NCI-H2029 (cell line): ENCODE measurements at places on chromosomes 6 and 20.
A peak's percentile ranks its signal among the peaks of the same experiment; 100 is the strongest.

- peak; percentile 96 for DNase-seq
These were observed 39.7 kb downstream of the TGM2 start for GRCh38 chr20:38125157-38126056.

GRCh38 chr6:4521070-4521469, 255.1 kb upstream of the CDYL start:
- no peak for DNase-seq

GRCh38 chr6:143390278-143390677, 60.2 kb downstream of the ADAT2 start:
- DNase-seq = no peak

GRCh38 chr6:111789598-111789997, 83.7 kb downstream of the FYN start:
- no peak for DNase-seq

- DNase-seq = no peak
These were observed 9.7 kb downstream of the BEND3 start for GRCh38 chr6:107105511-107106116.

GRCh38 chr6:157763904-157764177, 59.2 kb upstream of the SNX9 start:
- DNase-seq = no peak

DNA sequence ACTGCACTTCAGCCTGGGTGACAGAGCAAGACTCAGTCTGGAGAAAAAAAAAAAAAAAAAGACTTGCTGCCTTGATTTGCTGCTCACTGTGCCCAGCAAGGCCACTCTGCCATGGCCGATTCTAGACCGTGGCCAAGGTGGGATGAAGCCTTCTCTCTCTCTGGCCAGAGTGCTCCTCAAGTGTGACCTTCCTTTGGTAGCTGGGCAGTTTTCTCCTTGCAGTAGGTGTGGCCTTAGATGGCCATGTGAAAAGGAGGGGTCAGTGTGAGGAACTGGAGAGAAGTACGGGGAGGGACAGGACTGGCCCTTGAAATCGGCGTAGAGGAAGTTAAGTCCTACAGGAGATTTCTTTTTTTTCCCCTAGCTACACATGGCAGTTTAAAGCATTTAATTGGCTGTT, 272.0 kb downstream of the ARID1B start:
- DNase-seq = no peak

DNA sequence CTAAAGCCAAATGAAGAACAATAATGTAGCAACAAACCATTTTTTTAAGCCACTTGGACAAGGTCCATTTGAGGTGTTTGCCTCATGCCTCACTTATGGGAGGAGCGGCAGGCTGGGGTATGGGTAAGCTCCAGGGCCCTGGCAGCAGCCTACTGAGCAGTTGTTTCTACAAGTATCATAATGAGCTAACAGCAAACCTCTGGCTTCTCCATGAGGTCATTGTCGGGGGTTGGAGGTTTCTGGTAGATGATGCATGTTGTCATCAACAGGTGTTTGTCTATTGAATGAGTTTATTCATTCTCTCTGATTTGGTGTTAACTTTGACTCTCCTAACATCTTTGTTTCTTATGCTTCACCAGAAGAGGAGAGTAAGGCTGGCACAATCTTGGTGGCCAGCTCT, 150.7 kb downstream of the TBC1D7 start:
- peak; percentile 54 for DNase-seq

DNA sequence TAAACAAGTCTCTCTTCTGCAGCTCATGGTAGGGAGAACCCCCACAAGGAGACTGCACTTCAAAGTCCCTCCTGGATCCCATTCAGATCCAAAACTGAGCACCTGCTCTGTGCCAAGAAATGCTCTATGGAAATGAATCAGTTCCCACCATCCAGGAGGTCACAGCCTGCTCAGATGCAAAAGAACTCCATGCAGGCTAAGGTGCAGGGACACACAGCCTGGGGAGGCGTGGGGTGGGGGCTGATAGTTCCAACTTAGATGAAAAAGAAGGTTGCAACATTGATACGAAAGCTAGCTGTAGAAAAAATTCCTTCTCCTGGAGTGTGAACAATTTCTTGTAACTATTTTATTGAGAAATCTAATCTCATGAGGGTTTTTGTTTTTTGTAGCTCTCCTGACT, 111.0 kb upstream of the TMEM170B start:
- DNase-seq = no peak

DNA sequence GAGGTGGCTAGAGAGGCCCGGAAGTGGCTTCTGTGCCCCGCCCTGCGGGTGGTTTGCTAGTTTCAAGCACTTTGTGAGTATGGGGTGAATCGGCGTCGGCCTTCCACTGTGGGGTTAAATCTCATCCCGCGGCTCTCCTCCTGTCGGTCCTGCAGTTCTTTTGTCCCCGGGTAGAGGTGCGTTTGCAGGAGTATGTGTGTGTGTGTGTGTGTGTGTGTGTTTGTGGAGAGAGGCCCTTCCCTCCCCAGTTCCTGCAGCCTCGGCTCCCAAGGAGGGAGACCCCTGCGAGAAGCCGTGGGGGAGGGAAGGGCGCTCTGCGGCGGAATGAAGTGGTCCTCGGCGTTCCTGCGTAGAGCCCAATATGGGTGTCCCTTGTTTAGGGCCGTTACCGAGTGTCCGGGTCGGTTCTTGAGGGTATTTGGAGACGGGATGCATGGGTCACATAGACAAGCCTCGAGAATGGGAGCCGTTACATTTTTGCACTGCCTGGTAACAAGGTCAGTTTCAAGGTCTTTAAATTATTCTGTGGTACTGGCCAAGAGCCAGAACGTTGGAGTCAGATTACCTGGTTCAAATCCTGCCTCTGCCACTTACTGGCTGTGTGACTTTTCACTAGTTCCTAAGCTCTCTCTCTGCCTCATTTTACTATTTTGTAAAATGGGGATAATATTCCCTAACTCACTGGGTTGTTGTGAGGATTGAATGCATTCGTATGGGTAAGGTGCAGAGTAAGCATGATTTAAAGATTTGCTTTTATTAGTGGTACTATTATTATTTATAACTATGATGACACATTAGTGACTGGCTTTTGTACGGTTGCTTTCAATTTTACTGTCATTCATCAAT, at the start of gene ZKSCAN3:
Gene ZKSCAN3 (plus strand): TSS at position 56 of the 846 bp plus-strand sequence. CDS start 9,640 bp downstream, outside the sequence.
- peak; percentile 88 for DNase-seq

GRCh38 chr6:107443608-107444267, 15.6 kb downstream of the PDSS2 start:
- DNase-seq = no peak

GRCh38 chr6:117783279-117783678, 108.0 kb downstream of the NUS1 start:
- DNase-seq = no peak

- DNase-seq = no peak
These were observed 115.8 kb upstream of the FLRT3 start for GRCh38 chr20:14453259-14453658.

DNA sequence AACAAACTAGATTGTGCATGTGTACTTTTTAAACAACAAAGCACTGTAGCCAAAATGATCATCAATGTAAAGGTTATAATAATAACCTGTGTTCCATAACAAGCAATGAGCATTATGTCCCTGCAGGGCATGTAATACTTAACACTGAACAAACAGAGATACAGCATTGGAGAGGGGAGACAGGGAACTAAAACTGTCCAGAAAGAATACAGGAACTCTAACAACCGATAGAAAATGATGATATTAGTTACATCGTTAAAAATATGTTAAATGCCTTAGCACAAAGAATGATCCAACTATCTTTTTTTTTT, 80.5 kb downstream of the COL9A1 start:
- no peak for DNase-seq

DNA sequence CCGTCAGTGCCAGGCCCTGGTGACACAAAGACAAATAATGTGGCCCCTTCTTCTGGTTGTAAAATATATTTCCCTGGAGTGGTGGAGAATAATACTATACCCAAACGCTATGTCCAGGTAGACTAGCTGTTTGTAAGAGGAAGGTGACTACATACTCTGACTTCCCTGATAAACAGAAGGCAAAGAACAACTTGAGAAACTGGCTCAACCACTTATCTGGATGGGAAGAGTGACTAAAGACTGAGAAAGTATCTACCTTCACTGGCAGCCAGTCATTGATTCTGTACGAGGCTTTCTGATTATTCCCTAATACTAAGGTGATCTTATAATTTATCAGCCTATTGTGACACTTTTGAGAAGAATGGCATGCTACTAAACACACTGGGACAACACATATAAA, 569.7 kb downstream of the EPHA7 start:
- DNase-seq = no peak

GRCh38 chr6:90458353-90459224, 128.3 kb downstream of the MAP3K7 start:
- DNase-seq = peak; percentile 9

DNA sequence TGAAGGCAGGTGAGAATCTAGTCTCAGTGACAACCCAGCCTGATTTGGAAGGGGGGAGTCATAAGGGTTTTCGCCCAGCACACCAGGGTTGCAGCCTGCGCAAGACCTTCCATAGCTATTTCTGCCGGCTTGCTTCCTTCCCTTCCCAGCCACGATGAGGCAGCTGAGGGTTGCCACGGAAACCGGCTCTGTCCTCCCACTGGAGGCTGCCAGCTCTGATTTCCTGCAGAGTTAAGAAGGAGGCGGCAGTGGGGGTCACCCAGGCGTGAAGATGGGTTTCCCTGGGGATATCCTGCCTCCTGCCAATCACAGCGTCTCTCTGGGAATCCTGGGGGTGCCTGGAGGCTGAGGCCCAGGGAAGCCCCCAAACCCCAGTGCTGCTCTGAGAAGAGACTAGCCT, 23.1 kb upstream of the KCNB1 start:
- DNase-seq = peak; percentile 46

DNA sequence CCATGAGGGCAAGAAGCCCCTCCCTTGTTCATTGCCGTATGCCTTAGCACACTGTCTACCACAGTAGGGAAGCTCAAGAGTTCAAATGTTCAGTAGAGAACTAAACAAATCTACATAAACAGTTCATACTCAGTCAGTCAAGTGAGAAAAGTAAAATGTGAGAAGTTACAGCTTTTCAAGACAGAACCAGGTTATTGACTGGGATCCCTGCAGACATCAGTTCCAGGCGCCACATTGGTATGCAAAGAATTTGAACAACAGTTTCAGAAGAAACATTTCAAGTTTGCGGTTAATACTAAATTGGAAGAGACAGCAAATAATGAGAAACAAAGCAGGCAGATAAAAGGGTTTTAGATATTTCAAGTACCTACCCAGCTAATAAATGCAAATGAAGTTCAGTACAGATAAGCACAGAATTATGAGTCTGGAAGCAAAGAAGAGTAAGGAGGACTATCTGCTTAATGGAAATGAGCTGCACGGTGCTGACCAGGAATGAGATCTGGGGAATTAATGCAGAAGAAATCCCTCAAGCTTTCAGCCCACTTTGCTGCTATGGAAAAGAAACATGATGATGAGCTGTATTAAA, 246.2 kb downstream of the HACE1 start:
- no peak for DNase-seq

DNA sequence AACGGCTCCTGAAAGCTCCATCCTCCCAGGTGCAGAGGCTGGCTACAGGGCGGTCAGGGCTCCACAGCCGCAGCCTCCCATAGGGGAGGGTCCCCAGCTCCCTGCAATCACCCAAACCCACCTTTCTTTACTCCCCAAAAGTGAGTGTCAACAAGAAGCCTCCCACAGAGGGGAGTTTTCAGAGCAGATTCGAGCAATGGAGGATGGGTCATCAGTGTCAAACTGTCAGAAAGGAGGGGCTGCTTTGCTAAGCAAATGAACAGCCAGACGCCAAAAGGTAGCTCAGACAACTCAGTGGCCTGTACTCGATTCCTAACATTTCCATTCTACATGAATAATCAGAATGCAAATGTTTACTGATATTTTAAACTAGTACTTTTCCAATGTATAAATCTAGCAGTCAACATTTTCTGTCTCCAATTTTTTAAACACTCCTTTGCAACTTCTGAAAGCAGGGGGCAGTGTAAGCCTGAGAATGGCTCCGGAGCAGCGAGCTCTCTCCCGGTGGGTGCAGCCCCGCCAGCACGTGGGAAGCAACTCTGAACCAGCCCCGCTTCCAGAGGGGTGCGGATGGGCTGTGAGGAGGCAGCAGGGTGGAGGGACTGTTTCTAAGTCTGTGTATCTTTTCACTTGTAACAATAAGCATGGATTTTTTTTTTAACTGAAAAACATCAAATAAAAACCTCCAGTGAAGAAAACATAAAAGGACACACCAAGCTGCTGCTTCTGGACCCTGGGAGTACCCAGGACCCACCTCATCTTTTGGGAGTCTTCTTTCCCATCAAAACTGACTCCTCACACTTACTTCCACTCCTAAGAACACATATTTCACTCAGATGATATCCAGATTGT, 54.9 kb downstream of the TAF4 start:
- peak; percentile 12 for DNase-seq

- peak; percentile 45 for DNase-seq
These were observed 15.6 kb upstream of the CBFA2T2 start for GRCh38 chr20:33474097-33474873.

GRCh38 chr20:10718661-10719060, 44.9 kb upstream of the JAG1 start:
- no peak for DNase-seq

GRCh38 chr6:111958534-111958933, 85.3 kb upstream of the FYN start:
- no peak for DNase-seq

DNA sequence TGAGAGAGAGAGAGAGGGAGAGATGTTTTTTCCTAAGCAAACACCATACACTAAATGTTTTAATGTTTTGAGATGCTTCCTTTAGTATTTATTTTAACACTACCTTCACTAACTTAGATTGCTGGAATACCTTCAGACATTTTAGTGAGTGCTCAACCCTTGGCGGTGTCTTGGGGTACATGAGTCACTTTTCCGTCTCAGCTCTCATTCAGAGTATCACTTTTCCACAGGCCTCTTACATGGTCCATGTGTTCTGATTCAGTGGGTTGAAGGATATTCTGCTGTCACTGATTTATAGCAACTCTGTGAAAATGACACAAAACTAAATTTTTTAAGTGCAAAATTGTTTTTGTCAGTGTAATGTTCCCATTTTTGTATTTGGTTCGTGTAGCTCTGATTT, 217.9 kb downstream of the CLVS2 start:
- no peak for DNase-seq

DNA sequence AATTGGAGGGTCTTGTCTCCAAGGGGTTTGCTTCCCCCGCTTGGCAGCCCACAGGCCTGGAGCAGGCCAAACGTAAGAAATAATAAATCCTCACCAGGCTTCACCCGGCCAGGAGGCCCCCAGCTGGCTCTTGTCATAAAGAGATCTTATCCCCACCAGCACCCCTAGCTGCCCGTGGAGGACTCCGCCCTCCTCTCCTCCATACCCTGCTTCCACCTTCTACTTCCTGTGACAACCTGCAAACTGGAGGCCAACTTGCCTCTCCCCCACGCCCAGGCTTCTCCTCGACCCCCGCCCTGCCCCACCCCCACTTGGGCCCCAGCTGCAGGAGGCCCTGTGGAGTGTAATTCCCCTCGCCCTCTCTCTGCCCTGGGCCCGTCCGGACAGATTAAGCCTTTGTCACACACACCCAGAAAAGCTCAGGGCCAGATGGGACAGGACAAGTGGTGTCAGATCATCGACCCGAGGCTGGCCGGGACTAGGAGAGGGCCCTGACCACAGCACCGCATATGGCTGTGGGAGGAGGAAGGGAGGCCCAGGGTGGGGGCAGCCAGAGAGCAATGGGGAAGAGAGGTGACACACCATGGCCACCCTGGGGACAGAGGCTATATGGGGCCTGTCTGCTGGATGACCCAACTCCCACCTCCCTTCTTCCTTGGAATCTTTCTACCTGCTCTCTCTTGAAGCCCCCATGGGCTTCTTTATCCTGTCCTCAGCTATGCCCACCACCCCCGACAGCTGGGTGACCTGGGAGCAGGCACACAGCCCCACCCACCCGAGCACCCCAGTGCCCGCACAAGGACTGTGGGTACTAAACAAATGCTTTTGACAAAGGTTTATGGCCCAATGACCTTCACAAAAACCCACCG, 3.9 kb downstream of the NOL4L start:
- DNase-seq = no peak
